ENCODE measurements at places on chromosomes 7 and 10. TPM values are rescaled to one million over a fixed set of nuclear protein-coding genes. Genes with fewer than 3 reads are reported as not detected.
A peak's percentile ranks its signal among the peaks of the same experiment; 100 is the strongest.

VDAC2 gene
- total RNA-seq, result 442 TPM

- no peak for DNase-seq
Observed at GRCh38 chr7:137880432-137880831, 33.7 kb upstream of the DGKI start.

GRCh38 chr7:100130608-100131453 is 4.1 kb downstream of the MBLAC1 start:
- DNase-seq, result peak; percentile 79

FAM185A gene
- total RNA-seq, result 7.0 TPM

GRCh38 chr10:113313048-113313602 is 239.7 kb upstream of the HABP2 start:
- DNase-seq, result no peak

DNA sequence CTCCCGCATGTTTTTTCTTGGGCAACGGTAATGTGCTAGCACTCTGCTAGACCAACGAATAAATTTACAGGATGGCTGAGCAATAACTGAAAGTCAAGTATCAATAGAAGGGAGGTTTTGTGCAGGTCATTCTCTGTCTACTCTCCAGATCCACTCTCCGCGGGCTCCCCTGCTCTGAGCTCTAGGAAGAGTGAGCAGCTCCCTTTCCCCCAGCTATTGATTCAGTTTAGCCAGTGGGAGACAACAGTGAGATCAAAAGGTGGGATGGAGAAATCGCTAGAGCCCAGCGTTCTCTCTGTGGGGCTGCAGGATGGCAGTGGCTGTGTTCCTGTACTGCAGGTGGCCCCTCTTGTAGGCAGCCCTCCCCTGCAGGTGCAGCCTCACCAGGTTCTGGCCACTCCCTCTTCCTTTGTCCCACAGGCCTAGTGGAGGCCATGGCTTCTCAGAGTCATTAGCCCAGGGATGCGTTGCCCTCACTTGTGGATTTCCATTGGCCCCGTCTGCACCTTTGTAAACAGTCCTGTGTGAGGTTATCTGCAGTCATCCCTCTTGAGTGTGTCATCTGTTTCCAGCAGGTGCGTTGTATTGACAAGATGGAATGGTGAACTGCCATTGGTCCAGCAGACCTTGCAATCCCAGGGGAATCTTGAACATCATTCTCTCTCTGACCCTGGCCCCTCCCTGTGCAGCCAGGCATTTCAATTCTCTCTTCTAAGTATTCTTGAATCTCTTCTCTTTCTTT is 11.1 kb downstream of the MSRB2 start:
- DNase-seq, result no peak

- DNase-seq, result no peak
Observed at GRCh38 chr10:130835068-130835467, 476.5 kb downstream of the TCERG1L start.

DNA sequence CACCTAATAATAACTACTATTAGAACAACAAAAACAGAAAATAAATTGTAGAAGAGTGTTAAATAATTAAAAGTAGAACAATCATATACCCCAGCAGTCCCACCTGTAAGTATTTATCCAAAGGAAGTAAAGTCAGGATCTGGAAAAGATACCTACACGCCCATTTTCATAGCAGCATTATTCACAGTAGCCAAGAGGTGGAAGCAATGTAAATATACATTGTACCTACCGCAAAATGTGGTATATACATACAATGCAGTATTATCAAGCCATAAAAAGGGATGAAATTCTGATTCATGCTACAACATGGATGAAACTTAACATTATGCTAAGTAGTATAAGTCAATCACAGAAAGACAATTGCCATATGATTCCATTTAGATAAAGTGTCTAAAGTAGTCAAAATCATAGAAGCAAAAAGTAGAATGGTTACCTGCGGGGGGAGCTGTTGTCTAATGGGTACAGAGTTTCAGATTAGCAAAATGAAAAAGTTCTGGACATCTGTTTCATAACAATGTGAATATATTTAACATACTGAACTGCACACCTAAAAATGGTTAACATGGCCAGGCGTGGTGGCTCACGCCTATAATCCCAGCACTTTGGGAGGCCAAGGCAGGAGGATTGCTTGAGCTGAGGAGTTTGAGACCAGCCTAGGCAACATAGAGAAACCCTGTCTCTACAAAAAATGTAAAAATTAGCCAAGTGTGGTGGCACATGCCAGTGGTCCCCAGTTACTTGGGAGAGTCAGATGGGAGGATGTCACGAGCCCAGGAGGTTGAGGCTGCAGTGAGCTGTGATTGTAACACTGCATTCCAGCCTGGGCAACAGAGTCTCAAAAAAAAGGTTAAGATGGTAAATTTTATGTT is 6.0 kb upstream of the TMED4 start:
- DNase-seq, result no peak

GRCh38 chr10:112338957-112339356 is 35.0 kb upstream of the ACSL5 start:
- DNase-seq, result no peak

GRCh38 chr10:51047857-51048256 is 26.4 kb upstream of the PRKG1 start:
- DNase-seq, result no peak

DNA sequence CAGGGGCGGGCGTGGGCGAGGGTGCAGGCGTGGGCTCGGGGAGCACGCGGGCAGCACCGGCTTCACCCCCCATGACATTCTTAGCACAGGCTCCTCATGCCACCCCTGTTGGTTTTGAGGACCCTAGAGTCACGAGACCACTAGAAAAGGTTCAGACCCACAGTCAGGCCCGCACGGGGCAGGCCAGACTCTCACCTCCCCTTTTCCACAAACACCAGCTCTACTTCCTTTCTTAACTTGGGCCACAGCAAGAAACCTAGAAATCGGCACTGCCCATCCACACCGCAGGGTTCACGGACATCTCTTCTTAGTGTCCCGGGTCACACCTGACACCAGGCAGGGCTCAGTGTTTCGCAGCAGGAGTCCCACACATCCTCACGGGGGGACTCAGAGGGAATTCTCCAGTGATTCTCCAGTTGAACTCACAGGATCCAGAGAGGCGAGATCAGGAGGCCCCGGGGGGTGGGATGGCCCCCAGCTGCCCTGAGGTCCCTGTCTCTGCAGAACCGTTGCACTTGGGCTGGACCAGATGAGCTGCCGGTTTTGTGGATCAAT is 52.0 kb downstream of the JAKMIP3 start:
- peak; percentile 4 for DNase-seq
